ENCODE measurements at places on chromosomes 2 and 18.
A peak's percentile ranks its signal among the peaks of the same experiment; 100 is the strongest.

DNA sequence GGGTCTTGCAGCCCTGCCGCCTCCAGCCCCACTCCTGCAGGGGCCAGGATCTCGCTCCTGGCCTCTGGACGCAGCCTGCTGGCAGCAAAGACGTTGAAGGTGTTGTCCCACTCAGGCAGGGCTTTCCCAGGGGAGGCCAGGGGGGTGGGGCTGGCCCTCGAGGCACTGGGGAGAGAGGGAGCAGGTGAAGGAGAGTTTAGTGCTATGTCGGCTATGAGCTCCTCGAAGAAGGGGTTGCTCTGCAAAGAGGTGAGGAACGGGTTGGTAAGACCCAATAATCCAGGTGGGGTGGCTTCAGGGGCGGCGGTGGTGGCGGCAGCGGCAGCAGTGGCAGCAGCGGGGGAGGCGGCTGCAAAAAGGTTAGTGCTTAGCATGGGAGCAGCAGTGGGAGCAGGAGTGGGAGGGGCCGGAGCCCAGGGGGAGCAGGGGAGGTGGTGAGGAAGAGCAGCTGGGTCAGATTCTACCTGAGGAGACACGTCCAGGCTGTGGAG, 9.7 kb upstream of the SFXN5 start:
- DNase-seq, result no peak

DNA sequence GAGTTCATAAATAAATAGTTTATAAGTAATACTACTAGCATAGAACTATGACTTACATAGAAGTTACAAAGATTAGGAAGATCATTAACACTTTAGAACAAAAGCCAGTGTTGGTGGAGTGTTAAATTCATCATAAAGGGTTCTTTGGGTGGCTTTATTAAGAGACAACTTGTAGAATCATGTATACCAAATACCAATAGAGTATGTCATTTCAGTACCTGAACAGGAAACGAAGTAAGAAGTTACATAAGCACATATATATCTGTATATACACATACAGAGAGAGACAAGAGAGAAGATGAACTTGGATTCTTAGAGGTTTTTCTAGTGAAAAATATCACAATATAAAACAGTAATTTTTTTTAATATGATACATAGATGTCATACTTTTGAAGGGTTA, 82.5 kb upstream of the OTX1 start:
- no peak for DNase-seq

GRCh38 chr2:240921311-240921994, 15.3 kb downstream of the CROCC2 start:
- no peak for DNase-seq

GRCh38 chr18:24466771-24467170, 6.3 kb downstream of the HRH4 start:
- DNase-seq, result no peak

- DNase-seq, result no peak
These were observed 20.9 kb downstream of the SLC39A10 start for GRCh38 chr2:195677884-195678283.

DNA sequence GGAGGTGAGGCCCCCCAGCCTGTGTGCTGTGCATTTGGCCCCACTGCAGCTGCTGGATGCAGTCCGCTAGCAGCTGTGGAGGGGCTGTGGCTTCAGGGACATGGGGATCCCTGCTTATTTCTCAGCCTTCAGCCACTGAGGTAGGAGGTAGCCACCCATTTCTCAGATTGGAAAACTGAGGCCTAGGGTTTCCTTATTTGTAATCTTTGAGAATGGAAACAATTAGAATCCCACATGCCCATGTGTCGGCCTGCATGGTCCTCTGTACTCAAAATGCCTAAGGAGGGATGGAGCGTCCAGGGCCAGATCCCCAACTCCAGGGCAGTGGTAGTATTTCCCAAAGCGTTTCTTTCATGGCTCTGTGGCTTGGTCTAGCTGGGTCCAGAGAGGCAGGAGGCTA, 42.1 kb downstream of the TOGARAM2 start:
- no peak for DNase-seq

GRCh38 chr2:147623328-147623727, 221.5 kb upstream of the ACVR2A start:
- DNase-seq, result peak; percentile 9

DNA sequence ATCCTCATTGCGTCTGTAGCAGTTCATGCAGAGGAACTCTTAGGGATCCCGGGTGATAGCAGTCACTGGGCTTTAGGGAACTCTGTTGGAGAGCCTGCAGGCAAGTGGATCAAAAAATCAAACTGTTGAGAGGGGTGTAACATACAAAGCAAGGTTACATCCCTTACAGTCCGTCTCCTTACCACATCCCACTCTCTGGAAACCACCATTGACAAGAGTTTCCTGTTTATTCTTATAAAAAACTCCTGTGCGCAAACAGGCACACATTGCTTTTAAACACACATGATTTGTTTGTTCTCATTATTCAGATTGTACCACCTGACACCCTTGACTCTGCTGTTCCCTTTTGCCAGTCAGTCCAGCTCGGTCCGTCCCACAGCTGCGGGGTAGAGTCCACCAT, 137.7 kb downstream of the LTBP1 start:
- DNase-seq, result no peak

DNA sequence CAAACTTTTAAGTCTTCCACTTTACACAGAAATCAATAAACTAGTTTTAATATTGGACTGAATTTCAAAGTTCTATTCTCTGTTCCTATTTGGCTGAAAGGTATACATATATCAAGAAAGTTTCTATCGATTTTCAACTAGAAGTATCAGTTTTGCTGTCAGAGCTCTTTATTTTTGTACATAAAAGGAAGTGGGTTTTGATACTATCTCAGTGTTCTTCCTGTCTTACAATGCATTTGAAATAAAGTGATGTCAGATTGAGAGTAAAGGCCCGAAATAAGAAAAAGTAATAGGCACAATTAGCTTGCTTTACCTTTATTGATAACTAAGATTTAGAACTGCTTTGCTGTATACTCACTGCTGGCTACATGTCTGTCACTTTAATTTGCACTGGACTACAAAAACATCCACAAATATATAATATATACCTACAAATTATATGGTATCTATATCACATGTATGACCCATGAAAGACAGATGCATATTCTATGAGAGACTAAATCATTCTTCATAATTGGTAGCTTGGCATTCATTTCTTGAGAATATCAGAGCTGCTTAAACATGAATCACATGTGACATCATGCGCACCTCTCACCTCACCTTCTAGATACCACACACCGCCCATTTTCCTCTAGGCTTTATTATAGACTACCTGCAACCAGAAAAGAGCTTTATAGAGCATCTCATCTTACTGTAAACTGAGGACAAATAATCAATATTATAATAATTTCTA, 83.6 kb downstream of the ASXL2 start:
- peak; percentile 55 for DNase-seq

DNA sequence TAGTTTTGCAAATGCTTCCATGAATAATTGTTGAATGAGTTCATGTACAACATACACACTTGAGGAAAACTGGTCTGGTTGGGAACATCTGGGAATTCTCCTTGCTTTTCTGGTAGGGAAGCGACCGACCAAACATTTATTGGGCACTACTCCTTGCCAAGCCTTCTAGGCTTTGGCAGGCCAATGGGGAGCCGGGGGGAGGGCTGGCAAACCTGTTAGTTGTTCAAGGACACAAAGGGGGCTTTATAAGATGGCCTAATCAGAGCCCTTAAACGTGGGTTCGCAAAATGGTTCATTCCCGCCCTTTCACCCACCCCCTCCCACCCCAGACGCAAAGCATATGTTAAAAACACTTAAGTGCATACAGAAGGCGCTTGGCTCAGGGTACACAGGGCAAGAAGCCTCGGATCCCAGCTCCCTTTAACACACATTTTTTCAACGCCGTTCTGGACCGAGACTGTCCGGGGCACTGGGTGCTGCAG, 844 bp upstream of the VSNL1 start:
- peak; percentile 15 for DNase-seq

- DNase-seq, result no peak
These were observed 43.3 kb downstream of the SATB2 start for GRCh38 chr2:199414465-199414864.

GRCh38 chr18:59742325-59743111, 45.3 kb upstream of the CCBE1 start:
- DNase-seq, result no peak

All from GM10248 (cell line).